ENCODE measurements at places on chromosomes 11 and 22.

- peaks cover 16% of the 10 kb centered on the region for H3K4me1 ChIP-seq
- no peak overlapping the region for H3K4me3 ChIP-seq
- no peaks in the 10 kb centered on the region for H3K36me3 ChIP-seq
These were observed 38.8 kb upstream of the POLA2 start for GRCh38 chr11:65223011-65223410.

GRCh38 chr22:32354360-32355351, 3.0 kb upstream of the RFPL3 start:
- no peaks in the 10 kb centered on the region for H3K36me3 ChIP-seq
- H3K4me3 ChIP-seq: peak overlapping the region; percentile 11
- H3K4me1 ChIP-seq: no peaks in the 10 kb centered on the region
- DNase-seq: no peak

GRCh38 chr11:765025-765801, 12.1 kb downstream of the GATD1 start:
- peak; percentile 75 for DNase-seq
- no peaks in the 10 kb centered on the region for H3K27me3 ChIP-seq
- no peaks in the 10 kb centered on the region for H3K36me3 ChIP-seq
- H3K4me3 ChIP-seq: no peak overlapping the region
- peak overlapping the region; percentile 20 for H3K27ac ChIP-seq

DNA sequence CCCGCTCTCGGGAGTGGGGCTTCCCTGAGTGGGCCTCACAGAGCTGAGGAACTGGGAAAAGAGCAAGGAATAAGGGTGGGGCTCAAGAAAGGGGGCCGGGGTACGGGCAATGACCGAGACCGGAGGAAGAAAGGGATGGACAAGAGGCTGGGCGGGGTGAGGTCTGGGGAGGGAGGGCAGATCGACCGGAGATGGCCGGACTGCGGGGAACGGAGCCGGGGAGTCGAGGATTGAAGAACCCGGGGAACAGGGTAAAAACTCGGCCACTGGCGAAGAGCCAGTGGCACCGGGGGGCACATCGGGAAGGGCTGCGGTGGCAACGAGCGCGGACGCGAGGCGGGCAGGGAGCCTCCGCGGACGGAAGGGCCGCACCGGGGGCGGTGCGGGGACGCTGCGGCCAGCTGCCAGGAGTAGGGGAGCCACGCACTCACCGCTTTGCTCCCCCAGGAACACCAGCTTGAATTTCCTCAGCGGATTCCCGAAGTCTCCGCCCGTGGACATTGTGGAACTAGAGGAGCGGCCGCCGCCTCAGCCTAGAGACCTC, 667 bp downstream of the RAB6A start:
- H3K27ac ChIP-seq: peak overlapping the region; percentile 98
- H3K27me3 ChIP-seq: no peaks in the 10 kb centered on the region
- H3K4me1 ChIP-seq: peaks cover 21% of the 10 kb centered on the region
- no peaks in the 10 kb centered on the region for H3K36me3 ChIP-seq

DNA sequence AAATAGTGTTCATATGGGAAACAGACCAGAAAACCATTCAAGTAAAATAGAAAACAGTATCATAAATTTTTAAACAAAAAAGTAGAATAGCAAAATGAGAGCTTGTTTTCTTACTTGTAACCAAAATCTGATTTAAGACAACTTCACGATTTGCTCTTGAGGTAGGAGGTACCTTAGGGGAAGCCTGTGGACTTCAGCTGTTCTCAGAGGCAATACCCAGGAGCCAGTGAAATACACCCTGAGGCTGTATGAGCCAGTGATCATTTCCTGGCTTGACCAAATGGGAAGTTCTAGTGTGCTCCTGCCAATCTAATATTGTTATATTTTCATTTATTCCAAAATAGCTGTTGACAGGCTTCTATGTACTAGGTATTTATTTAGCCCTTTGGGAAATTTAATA, 104.8 kb downstream of the ARHGAP42 start:
- no peaks in the 10 kb centered on the region for H3K36me3 ChIP-seq
- no peak overlapping the region for H3K4me3 ChIP-seq
- no peak overlapping the region for H3K27ac ChIP-seq
- no peaks in the 10 kb centered on the region for H3K27me3 ChIP-seq
- DNase-seq: no peak

GRCh38 chr11:106697058-106697457, 321.2 kb downstream of the GUCY1A2 start:
- H3K36me3 ChIP-seq: no peaks in the 10 kb centered on the region
- no peak for DNase-seq
- H3K27me3 ChIP-seq: no peaks in the 10 kb centered on the region
- H3K27ac ChIP-seq: no peak overlapping the region

DNA sequence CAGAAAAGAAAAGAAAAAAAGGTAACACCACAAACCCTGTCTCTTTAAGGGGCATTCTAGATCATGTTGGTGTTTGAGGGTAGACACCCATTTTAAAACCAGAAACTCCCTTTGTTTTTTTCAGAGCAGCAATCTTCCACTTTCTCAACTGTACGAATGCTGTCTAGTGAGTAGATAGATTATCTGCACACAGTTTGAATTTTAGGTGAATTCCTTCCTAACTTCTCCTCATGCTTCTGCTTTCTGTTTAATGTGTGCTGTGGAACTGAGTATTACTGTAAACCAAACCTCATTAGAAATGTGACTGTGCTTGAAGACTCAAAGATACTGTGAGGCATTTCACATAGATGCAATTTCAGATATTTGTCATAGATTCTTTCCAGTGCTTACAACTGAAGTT, 102.4 kb downstream of the PRMT3 start:
- H3K4me1 ChIP-seq: no peaks in the 10 kb centered on the region
- no peaks in the 10 kb centered on the region for H3K27me3 ChIP-seq
- no peak for DNase-seq
- H3K4me3 ChIP-seq: no peak overlapping the region

- no peak for DNase-seq
- no peak overlapping the region for H3K27ac ChIP-seq
- no peaks in the 10 kb centered on the region for H3K27me3 ChIP-seq
- H3K4me1 ChIP-seq: no peaks in the 10 kb centered on the region
- no peak overlapping the region for H3K4me3 ChIP-seq
- H3K36me3 ChIP-seq: no peaks in the 10 kb centered on the region
These were observed 30.1 kb upstream of the RAG2 start for GRCh38 chr11:36628141-36628540.

- peaks cover 18% of the 10 kb centered on the region for H3K4me1 ChIP-seq
- H3K27ac ChIP-seq: no peak overlapping the region
- H3K36me3 ChIP-seq: no peaks in the 10 kb centered on the region
- H3K27me3 ChIP-seq: no peaks in the 10 kb centered on the region
- H3K4me3 ChIP-seq: no peak overlapping the region
- no peak for DNase-seq
These were observed 27.6 kb downstream of the NF2 start for GRCh38 chr22:29630987-29631386.

DNA sequence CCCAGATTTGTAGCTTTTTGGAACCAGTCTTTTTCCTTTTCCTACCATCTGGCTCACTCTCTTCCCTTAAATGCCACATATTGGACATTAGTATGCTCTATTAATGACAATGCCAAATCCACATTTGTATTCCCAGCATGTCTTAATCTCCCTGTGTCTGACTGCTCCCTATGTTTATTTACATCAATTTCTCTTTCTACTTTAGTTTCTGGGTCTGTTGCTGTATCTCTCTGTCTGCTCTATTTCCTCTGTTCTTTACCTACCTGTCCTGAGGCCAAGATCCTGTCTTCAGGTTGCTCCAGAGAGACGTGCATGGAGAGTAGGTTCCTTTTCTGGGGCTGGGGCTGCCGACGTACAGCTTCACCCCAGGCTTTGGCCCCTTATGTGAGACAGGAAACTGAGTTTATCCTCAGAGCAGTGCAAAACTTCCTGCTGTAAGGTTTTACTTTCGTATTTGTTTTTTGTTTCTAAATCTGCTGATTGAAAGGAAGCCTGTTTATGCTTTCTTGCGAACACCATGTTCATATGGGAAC, 25.6 kb downstream of the OR2AG2 start:
- no peaks in the 10 kb centered on the region for H3K27me3 ChIP-seq
- no peaks in the 10 kb centered on the region for H3K4me1 ChIP-seq
- peak overlapping the region; percentile 3 for H3K4me3 ChIP-seq
- no peaks in the 10 kb centered on the region for H3K36me3 ChIP-seq

DNA sequence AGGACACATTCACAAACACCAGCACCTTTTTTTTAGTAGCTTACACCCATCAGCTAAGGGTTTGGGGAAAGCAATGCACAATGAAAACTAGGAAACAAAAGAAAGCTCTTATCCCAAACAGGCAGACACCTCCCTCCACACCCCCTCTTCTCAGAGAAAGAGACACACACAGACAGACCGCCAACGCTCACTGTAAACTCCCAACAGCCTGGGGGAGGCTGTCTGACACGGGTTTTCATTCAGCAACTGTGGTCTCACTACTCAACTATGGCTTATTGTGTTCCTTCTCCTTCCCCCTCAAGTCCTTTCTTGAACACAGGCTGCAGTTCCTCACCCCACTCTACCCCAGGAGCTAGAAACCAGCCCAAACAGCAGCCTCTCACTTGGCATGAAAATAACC, 123.4 kb downstream of the C11orf58 start:
- no peaks in the 10 kb centered on the region for H3K27me3 ChIP-seq
- no peak overlapping the region for H3K27ac ChIP-seq
- no peak for DNase-seq
- H3K4me1 ChIP-seq: no peaks in the 10 kb centered on the region
- no peaks in the 10 kb centered on the region for H3K36me3 ChIP-seq

GRCh38 chr11:61460986-61461385, 31.1 kb downstream of the SDHAF2 start:
- no peak for DNase-seq
- no peak overlapping the region for H3K4me3 ChIP-seq
- H3K4me1 ChIP-seq: no peaks in the 10 kb centered on the region
- H3K36me3 ChIP-seq: no peaks in the 10 kb centered on the region
- no peak overlapping the region for H3K27ac ChIP-seq

DNA sequence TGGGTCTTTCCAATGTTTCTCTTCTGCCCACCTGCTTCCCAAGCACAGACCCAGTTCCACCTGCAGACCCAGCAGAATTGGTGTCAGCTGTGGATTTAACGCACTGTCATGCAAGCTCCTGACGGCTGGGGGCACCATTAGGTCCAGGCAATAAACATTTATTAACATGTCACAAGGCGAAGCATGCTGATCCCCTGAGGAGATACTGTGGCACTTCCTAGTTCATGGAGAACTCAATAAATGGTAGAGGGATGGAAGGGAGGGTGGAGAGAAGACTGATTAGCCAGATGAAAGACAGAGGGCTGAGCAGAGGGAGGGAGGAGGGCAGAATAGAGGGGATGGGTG, 68.3 kb upstream of the TSPAN18 start:
- H3K4me3 ChIP-seq: no peak overlapping the region
- no peaks in the 10 kb centered on the region for H3K4me1 ChIP-seq
- no peaks in the 10 kb centered on the region for H3K36me3 ChIP-seq
- H3K27me3 ChIP-seq: no peaks in the 10 kb centered on the region

DNA sequence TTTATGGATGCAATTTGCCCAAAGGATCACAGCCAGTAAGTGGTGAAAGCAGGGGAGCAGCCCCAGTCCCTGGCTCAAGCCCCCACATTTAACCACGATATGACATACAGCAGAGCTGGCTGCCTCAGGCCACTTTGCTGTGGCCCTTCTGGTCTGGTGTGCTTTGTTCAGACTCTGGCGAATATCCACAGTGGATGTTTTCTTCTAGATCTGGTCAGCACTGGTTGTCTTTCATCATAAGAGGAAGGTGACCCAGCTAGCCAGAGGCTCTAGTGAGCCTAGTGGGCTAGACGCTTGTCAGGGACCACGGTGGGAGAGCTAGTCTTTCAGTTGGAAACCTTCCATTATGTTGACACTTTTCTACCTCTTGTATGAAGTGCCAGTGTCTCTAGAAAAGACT, 42.5 kb downstream of the DGCR2 start:
- DNase-seq: no peak
- H3K27ac ChIP-seq: no peak overlapping the region
- no peaks in the 10 kb centered on the region for H3K27me3 ChIP-seq
- no peaks in the 10 kb centered on the region for H3K4me1 ChIP-seq

- H3K4me3 ChIP-seq: no peak overlapping the region
- H3K27me3 ChIP-seq: no peaks in the 10 kb centered on the region
- no peaks in the 10 kb centered on the region for H3K4me1 ChIP-seq
- H3K27ac ChIP-seq: no peak overlapping the region
- no peak for DNase-seq
- peaks cover 8% of the 10 kb centered on the region for H3K36me3 ChIP-seq
These were observed 52.9 kb upstream of the CLTCL1 start for GRCh38 chr22:19344420-19344819.

GRCh38 chr22:43776081-43776670, 35.9 kb downstream of the EFCAB6 start:
- H3K4me1 ChIP-seq: no peaks in the 10 kb centered on the region
- H3K4me3 ChIP-seq: no peak overlapping the region
- no peak for DNase-seq
- H3K27ac ChIP-seq: no peak overlapping the region
- no peaks in the 10 kb centered on the region for H3K27me3 ChIP-seq
- no peaks in the 10 kb centered on the region for H3K36me3 ChIP-seq

DNA sequence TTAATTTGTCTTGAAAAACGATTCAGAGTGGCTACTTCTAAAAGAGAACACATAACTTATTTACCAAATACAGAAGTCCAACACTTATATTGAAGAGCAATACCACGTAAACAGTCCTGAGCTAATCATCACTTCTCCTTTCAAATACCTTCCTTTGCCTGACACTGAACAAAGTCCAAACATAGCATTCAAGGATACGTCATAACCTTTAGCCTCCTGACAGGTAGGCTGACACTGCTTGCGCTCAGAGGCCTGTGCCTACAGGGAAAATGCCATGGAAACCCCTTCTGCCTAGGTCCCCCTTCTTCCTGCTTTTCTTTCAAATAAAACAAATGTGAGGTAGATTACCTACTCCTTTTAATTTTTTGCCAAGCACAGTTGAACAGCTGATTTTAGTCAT, 510.0 kb downstream of the INSC start:
- no peaks in the 10 kb centered on the region for H3K4me1 ChIP-seq
- no peaks in the 10 kb centered on the region for H3K27me3 ChIP-seq
- no peak for DNase-seq
- H3K36me3 ChIP-seq: no peaks in the 10 kb centered on the region

DNA sequence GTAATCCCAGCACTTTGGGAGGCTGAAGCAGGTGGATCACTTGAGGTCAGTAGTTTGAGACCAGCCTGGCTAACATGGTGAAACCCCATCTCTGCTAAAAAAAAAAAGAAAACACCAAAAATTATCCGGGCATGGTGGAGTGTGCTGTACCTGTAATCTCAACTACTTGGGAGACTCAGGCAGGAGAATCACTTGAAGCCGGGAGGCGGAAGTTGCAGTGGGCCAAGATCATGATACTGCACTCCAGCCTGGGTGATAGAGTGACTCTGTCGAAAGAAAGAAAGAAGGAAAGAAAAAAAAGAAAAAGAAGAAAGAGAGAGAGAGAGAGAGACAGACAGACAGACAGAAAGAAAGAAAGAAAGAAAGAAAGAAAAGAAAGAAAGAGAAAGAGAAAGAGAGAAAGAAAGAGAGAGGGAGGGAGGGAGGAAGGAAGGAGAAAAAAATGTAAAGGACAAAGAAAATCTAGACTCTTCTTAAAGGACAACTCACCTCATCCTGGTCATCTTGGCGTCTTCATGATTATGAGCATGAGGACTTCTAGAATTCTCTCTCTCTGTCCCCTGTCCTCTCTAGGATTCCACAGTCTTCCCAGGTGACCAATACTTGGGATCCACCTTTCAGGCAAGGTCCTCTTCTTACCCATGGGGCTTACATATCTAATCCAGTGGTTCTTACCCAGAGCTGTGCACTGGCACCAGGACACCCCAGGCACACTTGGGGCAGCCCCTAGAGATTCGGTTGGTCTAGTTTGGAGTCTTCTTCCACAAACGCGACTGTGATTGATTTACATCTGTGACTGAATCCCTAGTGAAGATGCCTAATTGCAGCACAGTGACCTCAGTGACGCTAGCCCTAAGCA, 120.9 kb downstream of the MED15 start:
- no peak overlapping the region for H3K27ac ChIP-seq
- no peaks in the 10 kb centered on the region for H3K36me3 ChIP-seq
- H3K4me1 ChIP-seq: no peaks in the 10 kb centered on the region
- DNase-seq: no peak
- H3K4me3 ChIP-seq: no peak overlapping the region
